Activated CD4-positive, alpha-beta T cell treated with anti-CD3 and anti-CD28 coated beads, Interleukin-2, amount 10 ng/mL, durations not matched to agents 7 days and 5 days (primary cell): ENCODE measurements at places on chromosomes 2 and 18. TPM values are rescaled to one million over a fixed set of nuclear protein-coding genes. Genes with fewer than 3 reads are reported as not detected.

DNA sequence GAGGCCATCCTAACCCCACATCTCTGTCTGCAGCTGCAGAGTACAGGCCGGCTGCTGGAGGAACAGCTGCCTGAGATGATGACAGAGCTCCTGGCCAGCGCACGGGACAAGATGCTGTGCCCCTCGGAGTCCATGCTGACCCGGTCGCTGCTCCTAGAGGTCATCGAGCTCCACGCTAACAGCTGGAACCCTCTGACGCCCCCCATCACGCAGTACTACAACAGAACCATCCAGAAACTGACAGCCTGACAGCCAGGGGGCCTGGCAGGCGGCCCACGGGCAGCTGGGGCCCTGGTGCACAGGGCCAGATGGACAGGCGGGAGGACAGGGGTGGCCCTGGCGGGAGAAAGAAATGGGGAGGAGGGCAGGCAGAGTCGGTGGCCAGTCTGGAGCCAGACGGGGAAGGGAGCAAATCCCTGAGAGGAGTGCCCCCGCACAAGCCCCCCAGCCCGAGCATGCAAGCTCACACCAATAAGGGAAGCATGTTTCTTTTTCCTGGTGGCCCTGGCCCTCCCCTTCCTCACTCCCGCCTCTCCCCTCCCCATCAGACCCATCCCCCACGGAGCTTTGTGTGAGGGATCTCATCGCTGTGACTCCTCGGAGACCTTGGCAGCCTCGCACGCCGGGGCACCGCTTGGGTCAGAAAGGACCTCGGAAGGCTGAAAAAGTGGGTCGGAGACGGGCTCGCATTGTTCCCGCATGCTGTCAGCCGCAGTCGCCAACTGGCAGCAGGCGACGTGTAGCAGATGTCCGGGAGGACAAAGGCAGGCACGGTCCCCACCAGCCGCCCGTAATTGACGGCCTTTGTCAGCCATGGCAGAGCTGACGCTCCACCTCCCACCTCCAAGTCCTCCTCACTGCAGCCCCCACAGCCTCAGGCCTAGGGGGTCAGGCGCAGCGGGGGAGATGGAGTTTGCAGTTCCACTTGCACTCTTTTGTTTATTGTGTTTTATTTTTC is 91.2 kb downstream of the SMAD7 start:
- no peak for DNase-seq

The TMEM163 gene
- not detected for total RNA-seq

DNA sequence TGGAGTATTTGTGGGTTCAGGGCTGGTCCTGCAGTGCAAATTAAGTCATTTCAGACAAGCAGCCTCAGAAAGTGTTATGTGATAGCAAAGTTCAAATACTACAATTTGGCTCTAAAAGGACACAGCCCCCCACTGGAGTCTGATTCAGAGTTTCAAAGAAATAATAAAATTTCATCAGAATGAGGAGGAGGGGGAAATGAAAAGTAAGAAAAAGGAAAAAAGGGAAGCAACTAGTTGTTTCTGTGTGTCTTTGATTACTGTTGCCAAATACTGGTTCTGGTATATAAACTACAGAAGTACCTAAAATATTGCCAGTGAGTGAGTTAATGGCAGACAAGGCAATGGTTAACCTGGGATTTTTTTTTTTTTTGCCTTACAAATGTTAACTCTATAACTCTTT is 773.9 kb downstream of the BCL11A start:
- DNase-seq, result no peak

The CROCC2 gene
- total RNA-seq, result not detected

GRCh38 chr2:120834206-120834605 is 98.5 kb downstream of the GLI2 start:
- no peak for DNase-seq

- no peak for DNase-seq
Measured at GRCh38 chr18:48914581-48915251, 36.0 kb downstream of the SMAD7 start.

DNA sequence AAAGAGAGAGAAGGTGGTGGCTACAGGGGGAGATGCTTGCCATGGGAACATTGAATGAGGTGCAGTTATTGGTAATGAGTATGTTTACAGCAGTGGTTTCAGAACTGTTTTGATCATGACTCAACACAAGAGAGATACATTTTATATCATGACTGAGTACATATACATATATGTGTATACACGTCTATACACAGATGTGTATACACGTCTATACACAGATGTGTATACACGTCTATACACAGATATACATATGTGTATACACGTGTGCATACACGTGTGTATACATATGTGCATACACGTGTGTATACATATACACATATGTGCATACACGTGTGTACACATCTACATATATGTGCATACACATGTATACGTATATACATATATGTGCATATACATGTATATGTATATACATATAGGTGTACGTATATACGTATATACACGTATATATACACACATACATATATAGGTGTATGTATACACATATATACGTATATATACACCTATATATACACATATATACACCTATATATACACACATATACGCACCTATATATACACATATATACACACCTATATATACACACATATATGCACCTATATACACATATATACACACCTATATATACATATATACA is 518.5 kb downstream of the TSN start:
- DNase-seq, result no peak

The CRYGD gene
- not detected for total RNA-seq

The SRD5A2 gene
- total RNA-seq, result not detected

GRCh38 chr2:215900203-215900611 is 113.1 kb downstream of the MREG start:
- DNase-seq, result no peak

DNA sequence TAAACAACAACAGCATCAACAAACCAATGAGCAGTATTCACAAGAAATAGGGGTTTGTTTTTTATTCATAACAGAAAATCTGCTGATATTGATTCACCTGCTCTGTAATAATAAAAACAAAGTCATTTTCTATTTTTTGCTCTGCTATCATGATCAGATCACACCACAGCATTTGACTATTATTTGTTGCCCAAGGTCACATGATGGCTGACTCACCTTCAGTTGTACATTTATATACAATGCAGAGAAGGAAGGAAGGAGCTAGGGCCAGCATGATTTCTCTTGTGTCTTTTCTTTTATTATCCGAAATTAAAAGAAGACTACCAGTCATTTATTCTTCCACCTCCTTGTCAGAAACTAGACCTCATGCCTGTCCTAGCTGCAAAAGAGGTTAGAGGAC is 1427.7 kb upstream of the CELF4 start:
- DNase-seq, result no peak

GRCh38 chr2:169372561-169372960 is 10.2 kb upstream of the LRP2 start:
- no peak for DNase-seq

GRCh38 chr2:46857871-46858701 is 57.5 kb downstream of the MCFD2 start:
- no peak for DNase-seq

DNA sequence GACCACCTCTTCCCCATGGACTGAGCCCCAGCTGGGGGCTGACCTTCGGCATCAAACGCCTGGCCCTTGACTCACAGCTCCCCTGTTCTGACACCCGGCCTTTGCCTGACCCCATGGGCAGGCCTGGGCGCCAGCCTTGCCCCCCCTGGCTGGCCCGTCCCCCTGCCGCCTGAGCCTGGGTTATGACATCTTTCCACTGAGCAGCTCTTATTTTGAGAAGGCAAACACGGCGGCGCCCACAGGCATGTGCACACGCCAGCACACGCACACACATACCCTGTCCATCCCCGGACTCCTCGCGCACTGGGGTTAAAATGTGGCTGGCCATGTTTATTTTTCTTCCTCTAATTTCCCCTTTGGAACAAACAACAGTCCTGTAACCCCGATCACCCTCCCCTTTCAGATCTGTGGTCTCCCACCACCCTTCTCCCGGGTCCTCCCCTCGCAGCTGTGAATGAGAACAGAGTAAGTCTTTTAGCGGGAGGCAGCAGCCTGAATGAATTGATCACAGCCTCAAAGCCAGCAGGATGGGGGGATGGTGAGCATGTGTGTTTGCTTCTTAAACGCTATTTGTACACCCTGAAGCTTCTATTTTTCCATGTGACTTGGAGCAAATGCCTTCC is 11.8 kb upstream of the ATOH8 start:
- no peak for DNase-seq

DNA sequence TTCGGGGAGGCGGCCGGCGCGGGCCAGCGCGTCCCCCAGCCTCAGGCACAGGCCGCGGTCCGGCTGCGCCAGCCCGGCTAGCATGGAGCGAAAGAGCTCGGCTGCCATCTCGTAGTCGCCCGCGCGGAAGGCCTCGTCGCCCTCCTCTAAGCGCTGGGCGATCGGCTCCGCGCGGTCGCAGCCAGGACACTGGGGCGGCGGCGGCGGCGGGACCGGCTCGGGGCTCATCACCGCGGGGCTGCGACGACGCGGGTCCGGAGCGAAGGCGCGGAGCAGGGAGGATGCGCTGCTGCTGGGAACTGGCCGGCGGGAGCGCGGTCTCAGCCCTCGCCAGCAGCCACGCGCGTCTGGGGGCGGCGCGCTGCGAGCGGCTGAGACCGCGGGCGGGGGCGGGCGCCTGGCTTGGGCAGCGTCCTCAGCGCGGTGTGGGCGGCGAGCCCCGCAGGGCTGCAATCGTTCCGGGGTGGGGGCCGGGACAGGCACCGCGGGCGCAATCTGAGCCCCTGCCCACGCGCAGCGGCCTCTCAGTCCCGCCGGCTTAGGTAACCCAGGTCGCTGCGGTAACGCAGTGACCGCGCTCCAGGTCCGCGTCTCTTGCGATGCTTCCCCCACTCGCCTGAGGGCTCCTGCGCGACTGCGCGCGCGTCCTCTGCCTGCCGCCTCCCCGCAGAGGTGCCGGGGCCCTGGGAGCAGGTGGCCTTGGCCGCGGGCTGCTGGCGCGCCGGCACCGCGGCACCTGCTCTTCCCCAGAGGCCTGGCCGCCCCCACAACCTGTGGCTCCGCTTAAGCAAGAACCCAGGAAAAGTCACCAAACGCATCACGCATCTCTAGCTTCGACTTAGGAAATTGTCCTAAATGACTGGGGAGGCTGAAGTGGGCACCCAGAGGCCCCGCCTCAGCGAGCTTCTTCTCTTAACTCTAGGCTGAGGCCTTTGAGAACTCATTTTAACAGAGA is at the start of gene LONRF2:
LONRF2 (minus strand) TSS at position 636 of the 955 bp plus-strand sequence; CDS start at position 228, 408 bp downstream.
- DNase-seq, result no peak

The ATP5F1A gene
- total RNA-seq, result 349 TPM

DNA sequence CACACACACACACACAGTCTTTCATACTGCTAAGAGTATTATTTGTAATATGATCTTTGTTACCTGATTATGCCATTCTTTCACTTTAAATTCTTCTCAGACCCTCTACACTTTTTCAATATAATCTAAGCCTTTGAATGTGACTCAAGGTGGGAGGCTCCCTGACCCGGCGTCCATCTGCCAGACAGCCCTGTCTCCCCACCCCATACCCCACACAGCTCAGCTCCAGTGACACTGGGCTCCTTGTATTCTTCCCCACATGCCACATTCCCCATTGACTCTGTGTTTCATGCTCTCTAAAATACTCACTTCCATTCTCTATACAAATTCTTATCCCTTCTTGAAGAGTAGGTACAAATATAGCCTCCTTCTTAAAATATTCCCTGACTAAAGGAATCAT is 442.2 kb downstream of the TGIF1 start:
- DNase-seq, result no peak

GRCh38 chr2:29013057-29013780 is 32.1 kb downstream of the TOGARAM2 start:
- DNase-seq, result no peak

DNA sequence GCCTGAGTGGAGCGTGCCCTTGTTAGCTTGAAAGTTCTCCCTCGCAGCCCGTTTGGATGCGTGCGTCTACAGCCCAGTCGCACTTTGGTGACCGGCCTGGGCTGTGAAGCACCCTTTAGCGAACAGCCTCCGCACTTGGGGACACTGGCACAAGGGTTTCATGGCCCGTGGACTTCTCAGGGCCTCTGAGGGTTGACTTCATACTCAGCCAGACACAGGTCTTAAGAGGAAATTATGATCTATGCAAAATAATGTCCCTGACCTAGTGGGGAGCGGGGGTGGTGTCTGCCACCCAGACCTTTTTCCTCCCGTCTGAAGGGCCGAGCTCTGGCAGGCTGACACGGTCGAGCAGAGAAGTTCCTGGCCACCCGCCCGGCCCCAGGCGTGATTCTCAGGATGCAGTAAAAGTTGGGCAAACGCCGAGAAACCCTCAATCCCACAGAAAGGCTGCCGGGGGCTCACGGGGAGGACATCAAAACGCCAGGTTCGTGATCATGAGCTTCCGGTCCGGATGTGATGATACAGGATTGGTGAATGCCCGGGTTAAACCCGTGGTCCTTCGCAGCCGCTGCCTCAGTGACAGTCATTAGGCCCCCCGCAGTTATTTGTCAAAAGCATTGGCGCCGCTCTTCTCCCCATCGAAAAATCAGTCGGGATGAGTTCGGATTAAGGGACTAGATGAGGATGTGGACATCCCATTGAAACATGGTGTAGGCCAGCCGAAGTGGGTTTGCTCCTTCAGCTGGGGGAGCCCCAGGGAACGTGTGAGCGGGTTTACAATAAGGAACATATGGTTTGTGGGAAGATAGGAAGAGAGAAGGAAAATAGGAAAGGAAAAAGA is 3.6 kb upstream of the PAX3 start:
- DNase-seq, result no peak

DNA sequence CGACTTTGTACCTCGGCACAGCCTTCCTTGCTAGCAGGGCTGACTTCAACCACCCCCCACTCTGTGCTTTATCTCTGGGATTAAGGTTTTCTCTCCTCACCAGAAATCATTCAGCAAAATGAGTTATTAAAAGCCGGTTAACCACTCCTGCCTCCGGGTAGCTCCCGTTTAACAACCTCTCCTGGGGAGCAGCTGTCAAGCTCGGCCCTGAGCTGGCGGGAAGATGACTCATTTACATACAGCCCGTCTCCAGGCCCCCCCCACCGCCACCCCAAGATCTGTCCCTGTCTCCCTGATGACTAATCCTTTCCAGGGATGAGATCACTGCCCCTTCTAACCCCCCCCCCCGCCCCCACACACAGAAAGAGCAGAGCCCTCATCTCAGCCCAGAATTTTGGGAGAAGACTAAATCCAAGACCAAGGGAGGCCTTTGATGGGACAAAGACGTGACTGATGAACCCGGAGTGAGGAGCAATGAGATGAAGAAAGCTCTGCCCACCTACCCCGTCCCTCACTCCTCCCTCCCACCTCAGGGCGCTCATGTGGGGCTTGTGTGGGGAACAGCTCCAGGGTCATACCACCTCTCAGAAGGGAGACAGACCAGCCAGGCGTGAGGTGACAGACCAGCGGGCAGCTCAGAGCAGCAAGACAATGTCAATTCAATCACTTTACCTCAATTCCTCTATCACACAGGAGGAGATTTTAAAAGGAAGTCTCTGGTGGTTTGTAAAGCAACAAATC is 131.4 kb downstream of the MSH2 start:
- DNase-seq, result no peak

The LONRF2 gene
- 0.02 TPM for total RNA-seq

DNA sequence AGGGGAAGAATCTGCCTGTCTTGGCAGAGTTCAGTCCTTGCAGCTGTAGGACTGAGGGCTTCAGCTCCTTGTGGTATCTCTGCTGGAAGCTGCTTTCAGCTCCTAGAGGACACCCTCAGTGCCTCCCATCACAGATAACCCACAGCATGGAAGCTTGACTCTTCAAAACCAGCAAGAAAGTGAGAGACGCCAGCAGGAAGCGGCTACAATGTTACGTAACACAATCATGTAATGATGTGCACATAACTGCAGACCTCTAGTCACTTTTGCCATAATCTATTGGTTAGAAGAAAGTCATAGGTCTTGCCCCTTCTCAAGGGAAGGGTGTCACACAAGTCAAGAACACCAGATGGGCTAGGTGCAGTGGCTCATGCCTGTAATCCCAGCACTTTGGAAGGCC is 69.1 kb upstream of the AFF3 start:
- DNase-seq, result no peak

- DNase-seq, result no peak
Measured at GRCh38 chr2:7417845-7418742, 500.9 kb downstream of the RNF144A start.

The ANKRD29 gene
- 0.25 TPM for total RNA-seq

The UGT1A8 gene
- total RNA-seq, result not detected
